Upper lobe of right lung (tissue), 1 donor: ENCODE measurements at places on chromosomes 12 and 14. TPM values are rescaled to one million over a fixed set of nuclear protein-coding genes. Genes with fewer than 3 reads are reported as not detected.

The PSMB11 gene
- total RNA-seq: not detected

DNA sequence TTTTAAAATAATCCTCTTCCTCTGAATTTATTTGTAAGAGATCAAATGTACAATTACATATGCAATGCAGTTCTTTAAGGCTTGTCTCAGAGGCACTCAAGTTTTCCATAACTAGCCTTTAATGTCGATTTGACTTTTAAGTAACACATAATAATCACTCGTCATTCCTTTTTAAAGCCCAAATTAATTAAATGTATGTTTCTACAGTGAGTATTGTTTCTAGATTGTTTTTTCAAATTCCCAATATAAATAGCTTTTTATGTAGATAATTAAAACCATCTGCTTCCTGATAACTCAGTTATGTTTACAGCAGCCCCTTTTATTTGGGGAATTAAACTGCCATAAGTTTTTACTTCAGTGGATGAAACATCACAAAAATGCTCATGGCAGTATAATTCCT, 185.1 kb downstream of the ETNK1 start:
- no peaks in the 10 kb centered on the region for H3K4me1 ChIP-seq
- H3K4me3 ChIP-seq: no peak overlapping the region
- no peaks in the 10 kb centered on the region for H3K36me3 ChIP-seq
- H3K27ac ChIP-seq: no peak overlapping the region
- H3K27me3 ChIP-seq: no peaks in the 10 kb centered on the region

- no peak overlapping the region for H3K27ac ChIP-seq
- no peak overlapping the region for H3K4me3 ChIP-seq
- DNase-seq: no peak
- H3K27me3 ChIP-seq: no peaks in the 10 kb centered on the region
- H3K36me3 ChIP-seq: no peaks in the 10 kb centered on the region
- H3K4me1 ChIP-seq: peaks cover 7% of the 10 kb centered on the region
Measured at GRCh38 chr12:104656383-104656782, 199.6 kb downstream of the CHST11 start.

The SPIC gene
- not detected for total RNA-seq

GRCh38 chr12:4118017-4118510, 155.5 kb upstream of the CCND2 start:
- H3K4me3 ChIP-seq: no peak overlapping the region
- H3K27me3 ChIP-seq: no peaks in the 10 kb centered on the region
- no peaks in the 10 kb centered on the region for H3K36me3 ChIP-seq
- H3K27ac ChIP-seq: no peak overlapping the region

DNA sequence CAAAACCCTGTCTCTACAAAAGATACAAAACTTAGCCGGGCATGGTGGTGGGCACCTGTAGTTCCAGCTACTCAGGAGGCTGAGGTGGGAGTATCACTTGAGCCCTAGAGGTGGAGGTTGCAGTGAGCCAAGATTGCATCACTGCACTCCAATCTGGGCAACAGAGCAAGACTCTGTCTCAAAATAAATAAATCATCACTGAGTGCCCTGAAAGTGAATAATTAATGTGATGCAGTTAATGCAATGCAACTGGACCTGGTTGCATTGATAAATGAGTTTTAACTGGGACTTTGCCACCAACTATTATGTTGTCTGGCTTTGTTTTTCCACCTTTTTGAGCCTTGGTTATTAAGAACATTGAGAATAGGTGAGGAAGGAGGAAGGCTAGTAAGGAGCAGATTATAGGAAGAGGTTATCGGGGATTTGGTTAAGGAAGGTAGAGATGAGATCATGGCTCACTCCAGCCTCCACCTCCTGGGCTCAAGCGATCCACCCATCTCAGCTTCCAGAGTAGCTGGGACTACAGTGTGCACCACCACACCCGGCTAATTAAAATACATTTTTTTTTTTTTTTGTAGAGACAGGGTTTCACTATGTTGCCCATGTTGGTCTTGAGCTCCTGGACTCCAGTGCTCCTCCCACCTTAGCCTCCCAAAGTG, 8.0 kb downstream of the BORCS5 start:
- H3K4me1 ChIP-seq: no peaks in the 10 kb centered on the region
- H3K27ac ChIP-seq: no peak overlapping the region
- H3K4me3 ChIP-seq: no peak overlapping the region
- H3K36me3 ChIP-seq: peaks cover 22% of the 10 kb centered on the region
- H3K27me3 ChIP-seq: no peaks in the 10 kb centered on the region

The RNF212B gene
- total RNA-seq: not detected

The SCNN1A gene
- 199 TPM for total RNA-seq

DNA sequence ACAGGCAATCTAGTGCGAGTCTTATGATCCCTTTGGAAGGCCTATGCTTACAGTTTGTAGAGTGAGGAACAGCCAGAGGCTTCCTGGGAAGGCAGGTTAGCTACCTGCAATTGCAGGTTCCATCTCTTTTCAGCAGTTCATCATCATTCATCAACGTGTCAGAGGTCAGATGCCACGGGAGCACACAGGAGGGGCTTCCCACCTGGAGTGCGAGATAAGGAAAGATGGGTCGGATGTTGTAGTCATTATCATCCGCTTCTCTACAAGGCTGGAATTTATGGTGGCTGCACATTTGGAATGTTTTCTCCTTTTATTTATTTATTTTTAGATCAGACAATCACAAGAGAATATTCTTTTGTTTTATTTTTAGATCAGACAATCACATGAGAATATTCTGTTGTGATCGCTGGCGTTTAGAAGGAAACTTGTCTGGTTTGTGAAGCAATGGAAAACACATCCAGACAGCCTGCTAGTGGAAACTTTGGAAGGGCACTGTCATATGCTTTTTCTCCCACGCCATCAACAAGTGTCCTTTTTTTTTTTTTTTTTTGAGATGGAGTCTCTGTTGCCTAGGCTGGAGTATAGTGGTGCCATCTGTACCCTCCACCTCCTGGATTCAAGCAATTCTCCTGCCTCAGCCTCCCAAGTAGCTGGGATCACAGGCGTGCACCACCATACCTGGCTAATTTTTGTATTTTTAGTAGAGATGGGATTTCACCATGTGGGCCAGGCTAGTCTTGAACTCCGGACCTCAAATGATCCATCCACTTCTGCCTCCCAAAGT, 1.9 kb upstream of the BICD1 start:
- peaks cover 7% of the 10 kb centered on the region for H3K4me1 ChIP-seq
- no peaks in the 10 kb centered on the region for H3K36me3 ChIP-seq
- H3K4me3 ChIP-seq: no peak overlapping the region
- no peak overlapping the region for H3K27ac ChIP-seq

DNA sequence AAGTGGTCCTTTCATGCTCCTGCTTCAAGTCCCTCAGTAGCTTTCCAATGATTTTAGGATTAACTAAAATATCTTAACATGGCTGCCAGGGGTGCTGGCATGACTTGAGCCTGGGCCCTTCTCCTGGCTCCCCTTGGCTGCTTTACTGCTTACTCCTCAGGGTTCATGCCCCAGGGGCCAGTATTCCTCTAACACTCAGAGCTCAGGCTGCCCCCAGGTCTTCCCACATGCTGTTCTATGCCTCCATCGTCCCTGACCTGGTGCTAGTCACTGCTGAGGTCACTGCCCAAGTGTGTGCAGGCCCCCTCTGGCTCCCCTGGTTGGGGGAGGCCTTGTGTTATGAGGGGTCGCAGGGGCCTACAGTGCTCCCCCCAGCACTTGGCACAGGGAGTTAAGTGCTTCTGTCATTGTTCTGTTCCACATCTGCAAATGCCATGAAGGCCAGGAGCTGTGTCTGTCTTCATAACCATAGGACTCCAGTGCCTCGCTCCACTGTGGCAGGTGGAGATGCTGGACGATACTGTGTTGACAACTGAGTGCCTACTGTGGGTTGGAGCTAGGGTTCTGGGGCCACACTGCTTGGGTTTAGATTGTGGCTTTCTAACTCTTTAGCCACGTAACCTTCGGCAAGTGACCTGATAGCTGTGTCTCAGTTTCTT, 190.6 kb downstream of the CALM1 start:
- peak; percentile 29 for DNase-seq
- no peak overlapping the region for H3K27ac ChIP-seq
- H3K27me3 ChIP-seq: no peaks in the 10 kb centered on the region

GRCh38 chr14:49189375-49189774, 396.8 kb downstream of the RPS29 start:
- H3K27ac ChIP-seq: no peak overlapping the region
- no peaks in the 10 kb centered on the region for H3K4me1 ChIP-seq
- no peaks in the 10 kb centered on the region for H3K36me3 ChIP-seq
- H3K27me3 ChIP-seq: no peaks in the 10 kb centered on the region

GRCh38 chr12:29012673-29013072, 136.4 kb upstream of the FAR2 start:
- no peaks in the 10 kb centered on the region for H3K36me3 ChIP-seq
- no peak for DNase-seq
- H3K4me3 ChIP-seq: no peak overlapping the region
- no peaks in the 10 kb centered on the region for H3K27me3 ChIP-seq
- no peaks in the 10 kb centered on the region for H3K4me1 ChIP-seq

DNA sequence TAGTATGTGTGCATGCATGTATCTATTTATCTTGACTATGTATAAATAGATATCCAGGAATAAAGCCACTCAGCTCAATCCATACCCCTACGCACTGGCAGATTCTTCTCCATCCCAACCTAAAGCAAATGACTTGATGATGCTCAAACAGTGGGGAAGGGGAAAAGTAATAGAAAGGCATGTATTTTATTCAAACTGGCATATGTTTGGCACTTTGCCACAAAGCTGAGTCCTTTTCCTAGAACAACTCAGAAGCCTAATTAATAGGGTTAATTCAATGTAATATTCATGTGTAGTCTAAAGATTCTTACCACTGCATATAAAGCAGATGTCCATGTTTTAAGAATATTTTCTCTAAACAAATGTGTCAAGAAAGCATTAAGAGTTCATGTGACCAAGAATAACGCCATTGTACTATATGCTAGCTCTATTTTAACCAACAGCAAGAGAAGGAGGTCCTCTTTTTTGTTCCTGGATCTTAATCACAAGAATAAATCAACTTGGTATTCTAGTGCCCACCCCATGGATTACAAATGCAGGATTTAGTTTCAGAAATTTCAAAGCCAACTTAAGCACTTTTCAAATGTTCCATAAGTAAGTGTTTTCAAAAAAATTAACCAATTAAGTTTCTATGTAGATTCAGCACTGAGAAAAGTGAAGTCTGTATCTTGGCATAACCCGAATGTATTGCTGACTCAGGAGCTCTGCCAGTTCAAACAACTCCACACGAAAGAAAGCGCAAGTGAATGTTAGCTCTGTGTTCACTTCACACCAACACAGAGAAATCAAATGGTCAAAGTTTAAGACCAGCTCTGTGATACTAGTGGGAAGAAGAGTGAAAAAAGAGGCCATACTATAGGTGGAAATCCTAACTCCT, 233.6 kb downstream of the MED13L start:
- H3K4me1 ChIP-seq: peaks cover 14% of the 10 kb centered on the region
- H3K4me3 ChIP-seq: no peak overlapping the region
- no peak for DNase-seq
- H3K27me3 ChIP-seq: no peaks in the 10 kb centered on the region
- H3K27ac ChIP-seq: no peak overlapping the region

The IKZF4 gene
- 10.5 TPM for total RNA-seq

- no peak overlapping the region for H3K4me3 ChIP-seq
- no peak overlapping the region for H3K27ac ChIP-seq
- H3K27me3 ChIP-seq: no peaks in the 10 kb centered on the region
Measured at GRCh38 chr14:72779679-72780078, 114.2 kb downstream of the DPF3 start.

The CHST11 gene
- 56.6 TPM for total RNA-seq

DNA sequence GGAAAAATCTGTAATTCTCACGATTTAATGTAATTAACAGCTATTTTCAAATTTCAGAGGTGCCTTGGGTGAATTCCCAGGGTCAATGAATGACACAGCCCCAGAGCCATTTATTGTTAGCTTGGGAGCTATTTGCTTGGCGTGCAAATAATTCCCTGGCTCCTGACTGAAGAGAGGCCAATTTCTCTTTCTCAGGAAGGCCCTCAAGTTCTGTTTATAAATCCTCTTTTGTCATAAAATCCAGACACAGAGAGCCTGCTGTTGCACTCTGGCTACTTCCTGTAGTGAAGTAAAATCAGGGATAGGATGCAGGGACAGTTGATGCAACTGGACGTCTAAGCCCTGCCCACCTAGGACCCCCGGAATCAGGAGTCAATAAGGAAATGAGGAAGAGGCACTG, 154.3 kb downstream of the TMX1 start:
- no peaks in the 10 kb centered on the region for H3K36me3 ChIP-seq
- no peak overlapping the region for H3K4me3 ChIP-seq
- peaks cover 19% of the 10 kb centered on the region for H3K4me1 ChIP-seq
- H3K27ac ChIP-seq: peak overlapping the region; percentile 75
- no peak for DNase-seq

The DCAF11 gene
- 57.8 TPM for total RNA-seq

The ENDOU gene
- total RNA-seq: 0.32 TPM

DNA sequence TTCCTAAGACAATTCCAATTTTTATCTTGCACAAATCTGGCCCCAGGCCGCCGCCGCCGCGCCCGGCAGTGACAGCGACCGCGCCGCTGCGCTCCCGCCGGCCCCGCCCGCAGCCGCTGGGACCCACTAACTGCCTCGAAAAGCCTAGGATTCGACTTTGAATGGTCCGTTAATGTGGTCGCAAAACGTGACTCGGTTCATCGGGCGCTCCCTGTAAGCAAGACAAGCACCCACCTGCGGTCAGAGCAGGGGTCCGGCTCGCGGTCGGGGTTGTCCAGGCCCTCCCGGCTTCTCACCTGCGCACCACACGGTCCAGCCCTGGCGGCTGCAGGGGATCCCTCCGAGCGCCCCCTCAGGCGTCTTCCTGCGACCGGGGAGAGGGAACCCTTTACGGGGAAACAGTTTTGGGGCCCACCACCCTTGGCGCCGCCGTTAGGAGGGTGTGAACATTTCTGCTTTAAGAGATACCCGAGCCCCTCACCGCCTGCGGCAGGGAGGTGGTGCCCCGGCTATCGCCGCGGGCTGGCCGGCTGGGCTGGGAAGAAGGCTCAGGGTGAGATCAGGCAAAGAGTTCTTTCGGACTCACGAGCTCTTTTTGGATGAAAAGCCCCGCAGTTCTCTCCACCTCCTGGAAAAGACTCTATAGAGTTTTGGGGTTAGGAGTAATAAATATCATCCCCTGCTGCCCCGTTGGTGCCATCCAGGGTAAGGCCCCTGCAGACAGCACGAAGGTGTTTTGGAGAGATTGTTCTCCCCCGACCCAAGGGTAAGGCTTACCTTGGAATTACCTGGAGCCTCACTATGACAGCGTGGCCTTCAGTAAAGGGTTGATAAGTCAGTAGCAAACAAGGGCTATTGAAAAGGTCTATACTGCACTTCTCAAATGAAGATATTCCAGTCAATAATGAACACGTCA, 13.6 kb upstream of the FOXJ2 start:
- no peaks in the 10 kb centered on the region for H3K36me3 ChIP-seq
- peaks cover 4% of the 10 kb centered on the region for H3K4me1 ChIP-seq
- H3K27me3 ChIP-seq: peaks cover 56% of the 10 kb centered on the region

GRCh38 chr12:120971299-120972180, 6.8 kb upstream of the HNF1A start:
- no peak overlapping the region for H3K27ac ChIP-seq
- H3K27me3 ChIP-seq: no peaks in the 10 kb centered on the region
- H3K4me1 ChIP-seq: no peaks in the 10 kb centered on the region
- DNase-seq: no peak

The OR9K2 gene
- total RNA-seq: not detected

The HSPB8 gene
- total RNA-seq: 70.0 TPM

- H3K27ac ChIP-seq: no peak overlapping the region
- no peaks in the 10 kb centered on the region for H3K36me3 ChIP-seq
- no peak overlapping the region for H3K4me3 ChIP-seq
- no peaks in the 10 kb centered on the region for H3K4me1 ChIP-seq
- DNase-seq: no peak
Measured at GRCh38 chr12:73307260-73307659, 1035.1 kb downstream of the TRHDE start.

GRCh38 chr14:60061371-60061770, 30.4 kb upstream of the PCNX4 start:
- no peak for DNase-seq
- no peak overlapping the region for H3K4me3 ChIP-seq
- no peaks in the 10 kb centered on the region for H3K4me1 ChIP-seq
- H3K27ac ChIP-seq: no peak overlapping the region
- H3K36me3 ChIP-seq: no peaks in the 10 kb centered on the region
